ENCODE measurements at places on chromosomes 6 and 20. TPM values are rescaled to one million over a fixed set of nuclear protein-coding genes. Genes with fewer than 3 reads are reported as not detected.

CPXM1 gene
- 3.9 TPM for total RNA-seq

SLC35D3 gene
- total RNA-seq = not detected

KCNQ2 gene
- not detected for total RNA-seq

SYCP2 gene
- total RNA-seq = 0.32 TPM

ZBTB46 gene
- total RNA-seq = 0.59 TPM

VAPB gene
- total RNA-seq = 16.9 TPM

XKR7 gene
- total RNA-seq = not detected

FAM217A gene
- total RNA-seq = not detected

SDCBP2 gene
- 1.2 TPM for total RNA-seq

UBE2C gene
- total RNA-seq = 2.1 TPM

MSH5 gene
- total RNA-seq = 10.9 TPM

TMEM170B gene
- total RNA-seq = 1.8 TPM

BMP6 gene
- total RNA-seq = 2.1 TPM

LTA gene
- total RNA-seq = not detected

EBF4 gene
- total RNA-seq = 1.8 TPM

WFDC13 gene
- total RNA-seq = not detected

DYNLT2 gene
- total RNA-seq = 0.83 TPM

YTHDF1 gene
- total RNA-seq = 17.8 TPM

BPI gene
- total RNA-seq = not detected

Measured in smooth muscle cell of the umbilical artery (primary cell).